T-helper 22 cell (primary cell): ENCODE measurements at places on chromosomes 13 and 19.

DNA sequence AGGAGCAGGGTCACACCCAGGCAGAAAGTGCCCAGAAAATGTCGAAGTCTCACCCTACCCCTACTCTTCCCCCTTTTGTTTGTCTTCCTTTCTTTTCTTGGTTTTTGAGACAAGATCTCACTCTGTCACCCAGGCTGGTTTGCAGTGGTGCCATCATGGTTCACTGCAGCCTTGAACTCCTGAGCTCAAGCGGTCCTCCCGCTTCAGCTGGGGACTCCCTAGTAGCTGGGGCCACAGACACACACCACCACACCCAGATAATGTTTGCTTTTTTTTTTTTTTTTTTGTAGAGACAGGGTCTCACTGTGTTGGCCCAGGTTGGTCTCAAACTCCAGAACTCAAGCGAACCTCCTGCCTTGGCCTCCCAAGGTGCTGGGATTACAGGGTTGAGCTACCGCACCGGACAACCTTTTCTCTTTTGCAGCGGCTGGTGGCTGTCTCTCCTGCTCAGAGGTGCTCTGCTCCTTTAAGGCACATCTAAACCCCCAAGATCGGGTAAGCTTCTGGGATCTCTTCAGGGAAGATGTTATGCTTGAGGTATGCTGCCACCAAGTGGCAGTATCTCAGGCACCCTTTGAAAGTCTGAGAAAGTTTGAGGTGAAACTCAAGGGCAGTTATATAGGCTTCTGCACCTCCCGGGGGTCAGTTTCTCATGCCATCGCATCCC, 22.4 kb upstream of the EBI3 start:
- DNase-seq = no peak

GRCh38 chr13:99197117-99197651, 3.5 kb upstream of the UBAC2 start:
- DNase-seq = no peak

GRCh38 chr19:31470229-31470939, 121.1 kb upstream of the TSHZ3 start:
- DNase-seq = no peak

GRCh38 chr19:1907563-1908363, 2.6 kb downstream of the ADAT3 start:
- no peak for DNase-seq

GRCh38 chr19:30679789-30680188, 307.6 kb downstream of the ZNF536 start:
- DNase-seq = no peak

DNA sequence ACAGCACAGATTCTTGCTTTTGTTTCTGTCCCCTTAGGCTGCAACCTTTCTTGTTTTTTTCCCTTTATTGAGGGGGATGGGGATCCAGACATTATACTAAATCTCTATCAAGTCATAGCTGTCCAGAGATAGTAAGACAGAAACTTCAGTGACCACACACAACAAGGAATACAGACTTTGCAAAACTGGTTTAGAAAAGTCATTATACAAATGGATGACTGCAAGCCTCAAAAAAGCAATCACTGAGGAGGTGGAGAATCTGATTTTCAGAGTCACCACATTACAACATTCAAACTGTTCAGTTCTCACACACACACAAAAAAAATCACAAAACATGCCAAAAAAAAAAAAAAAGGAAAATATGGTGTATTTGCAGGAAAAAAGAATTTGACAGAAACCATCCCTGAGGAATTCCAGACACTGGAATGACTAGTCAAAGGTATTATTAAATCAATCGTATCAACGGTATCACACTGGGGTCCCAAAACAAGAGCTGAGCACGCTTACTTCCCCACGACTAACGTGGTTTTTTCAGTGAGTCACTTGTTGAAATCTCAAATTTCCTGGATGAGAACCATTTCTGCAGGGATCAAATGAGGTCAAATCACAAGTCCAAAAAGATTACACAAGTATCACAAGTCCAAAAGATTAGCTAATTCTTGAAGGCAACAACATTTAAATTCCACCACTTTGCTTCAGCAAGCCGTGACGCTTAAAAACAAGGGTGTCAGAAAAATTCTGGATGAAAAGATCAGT, 41.2 kb downstream of the USP12 start:
- DNase-seq = no peak

DNA sequence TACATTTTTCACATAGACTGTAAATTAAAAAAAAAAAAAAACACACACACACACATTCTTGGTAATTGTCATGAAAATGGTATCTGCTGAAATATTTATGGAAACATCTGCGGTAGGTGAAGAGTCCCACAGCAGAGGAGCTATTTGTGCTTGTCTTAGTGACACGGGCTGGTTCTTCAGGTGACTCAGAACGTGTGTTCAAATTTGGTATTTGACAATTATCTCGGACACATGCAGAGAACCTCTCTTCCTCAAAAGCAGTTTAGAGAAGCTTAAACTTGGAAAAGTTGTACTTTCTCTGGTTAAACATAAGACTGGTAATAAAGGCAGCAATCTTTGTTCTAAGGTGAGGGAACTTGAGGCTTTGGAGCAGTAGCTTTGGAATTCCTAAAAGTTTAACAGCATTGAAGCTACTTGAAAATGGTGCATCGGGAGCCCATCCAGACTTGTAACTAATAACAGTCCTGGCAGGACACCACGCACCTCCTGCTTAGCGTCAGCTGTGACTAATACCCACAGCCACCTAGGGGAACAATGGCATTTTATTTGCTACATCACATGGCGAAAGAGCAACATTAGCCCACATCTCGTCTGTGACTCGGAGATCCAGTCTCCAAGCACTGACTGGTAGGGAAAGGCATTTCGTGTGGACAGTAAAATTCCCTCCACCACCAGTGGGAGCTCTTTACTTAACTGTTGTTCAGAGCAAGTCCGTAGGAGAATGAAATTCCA, 1505.1 kb upstream of the SLC10A2 start:
- DNase-seq = no peak

DNA sequence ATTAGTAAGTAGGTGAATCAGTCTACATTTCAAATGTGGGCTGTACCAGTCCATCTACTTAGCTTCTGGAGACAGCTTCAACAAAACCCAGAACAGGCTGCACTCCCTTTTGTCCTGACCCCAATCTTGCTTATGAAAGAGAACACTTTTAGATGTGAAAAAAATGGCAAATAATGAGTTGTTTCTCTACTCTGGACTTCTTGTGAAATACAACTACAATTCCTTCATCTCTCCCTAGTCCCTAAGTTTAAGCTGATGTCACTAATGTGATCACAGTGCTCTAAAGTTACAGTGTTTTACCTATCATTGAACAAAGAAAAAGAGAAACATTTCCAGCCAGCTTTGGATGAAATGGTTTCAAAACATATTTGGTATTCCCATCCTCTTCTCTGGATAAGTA, 183.9 kb downstream of the LHFPL6 start:
- DNase-seq = no peak
